Activated naive CD8-positive, alpha-beta T cell treated with anti-CD3 and anti-CD28 coated beads, Interleukin-2, amount 10 ng/mL, durations not matched to agents 7 days and 5 days (primary cell): ENCODE measurements at places on chromosomes 5 and 9.

DNA sequence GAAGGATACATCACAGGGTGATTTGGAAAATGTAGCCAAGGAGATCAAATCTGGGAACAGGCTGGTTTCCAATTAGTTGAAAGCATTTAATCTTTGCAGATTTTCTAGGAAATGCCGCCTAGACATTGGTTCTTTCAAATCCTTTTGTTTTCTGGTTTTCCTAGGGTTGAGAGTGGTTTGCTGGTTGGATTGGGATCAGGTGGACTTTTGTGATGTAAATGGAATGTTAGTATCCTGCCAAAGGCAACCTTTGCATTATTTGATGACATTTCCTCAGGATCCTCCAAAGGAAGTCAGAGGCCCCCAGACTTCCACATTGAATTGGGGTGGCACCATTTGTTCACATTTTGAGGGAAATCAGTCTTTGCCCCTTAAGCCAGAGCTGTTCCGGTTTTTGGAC, 245.5 kb upstream of the RPS23 start:
- DNase-seq, result no peak

DNA sequence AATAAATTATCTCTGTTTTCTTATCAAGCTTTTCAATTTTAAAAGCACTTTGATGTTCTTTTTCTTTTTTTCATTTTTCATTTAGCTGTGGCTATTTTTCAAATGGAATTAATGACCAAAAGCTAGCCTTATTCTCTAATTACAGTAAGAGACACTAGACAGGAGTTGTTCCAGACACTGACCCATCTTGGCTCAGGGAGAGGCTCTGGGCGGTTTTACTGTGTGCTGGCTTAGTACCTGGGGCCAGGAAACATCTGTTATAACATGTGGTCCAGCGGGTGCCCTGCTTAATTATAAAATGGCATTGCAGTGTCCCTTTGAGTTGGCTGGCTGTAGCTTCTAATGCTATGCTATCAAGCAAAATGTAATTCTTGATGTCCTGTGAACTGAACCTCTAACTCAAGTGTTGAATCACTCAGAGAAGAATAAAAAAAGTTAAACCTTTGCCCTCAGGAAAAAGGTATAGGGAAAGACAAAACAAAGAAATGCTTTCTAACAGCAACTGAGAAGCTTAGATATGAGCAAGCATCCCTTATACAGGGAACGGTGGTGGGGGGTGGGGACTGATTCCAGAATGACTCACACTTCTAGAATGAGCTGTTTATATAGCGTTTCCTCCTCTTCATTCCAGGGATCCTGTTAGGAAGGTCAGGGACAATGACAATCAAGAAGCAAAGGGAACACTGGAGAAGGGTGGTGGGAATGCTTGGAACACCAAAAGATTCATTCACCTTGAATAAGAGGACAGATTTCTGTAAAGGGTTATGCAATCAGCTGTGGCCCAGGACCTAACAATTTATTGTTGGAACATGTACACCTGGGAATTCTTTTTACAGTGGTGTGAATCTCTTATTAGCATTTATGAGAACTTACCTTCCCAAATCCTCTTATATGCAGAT, 58.7 kb upstream of the NFIB start:
- DNase-seq, result no peak

DNA sequence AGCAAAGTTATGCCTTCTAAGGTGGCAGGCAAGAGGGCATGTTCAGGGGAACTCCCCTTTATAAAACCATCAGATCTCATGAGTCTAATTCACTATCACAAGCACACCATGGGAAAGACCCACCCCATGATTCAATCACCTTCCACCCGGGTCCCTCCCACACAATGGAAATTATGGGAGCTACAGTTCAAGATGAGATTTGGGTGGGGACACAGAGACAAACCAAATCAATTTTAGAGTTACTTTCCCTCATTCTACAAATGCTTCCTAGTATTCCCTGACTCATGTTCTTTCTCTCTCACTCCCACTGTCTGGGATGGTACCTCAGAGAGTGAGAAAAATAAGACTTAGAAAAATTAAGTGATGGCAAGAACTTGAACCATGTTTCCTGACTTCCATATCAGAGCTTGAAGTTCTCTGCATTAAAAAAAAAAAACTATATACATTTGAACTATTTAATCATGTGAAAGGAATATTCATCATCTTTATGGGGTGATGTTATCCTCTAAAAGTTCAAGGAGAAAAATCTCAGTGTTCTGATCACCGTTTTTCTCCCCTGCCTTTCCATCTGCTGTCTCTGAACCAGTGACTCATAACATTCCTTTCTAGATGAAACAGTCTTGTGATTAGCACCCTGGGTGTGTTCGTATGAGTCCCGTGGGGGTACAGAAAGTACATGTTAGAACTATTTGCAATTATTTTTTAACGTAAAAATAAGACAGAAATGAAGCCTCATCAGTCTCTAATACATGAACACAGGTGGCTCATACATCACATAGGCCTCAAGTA, 282.9 kb downstream of the SLF1 start:
- no peak for DNase-seq

GRCh38 chr5:22541037-22541436, 312.1 kb downstream of the CDH12 start:
- no peak for DNase-seq

GRCh38 chr5:60634051-60634450, 65.9 kb downstream of the DEPDC1B start:
- DNase-seq, result no peak

DNA sequence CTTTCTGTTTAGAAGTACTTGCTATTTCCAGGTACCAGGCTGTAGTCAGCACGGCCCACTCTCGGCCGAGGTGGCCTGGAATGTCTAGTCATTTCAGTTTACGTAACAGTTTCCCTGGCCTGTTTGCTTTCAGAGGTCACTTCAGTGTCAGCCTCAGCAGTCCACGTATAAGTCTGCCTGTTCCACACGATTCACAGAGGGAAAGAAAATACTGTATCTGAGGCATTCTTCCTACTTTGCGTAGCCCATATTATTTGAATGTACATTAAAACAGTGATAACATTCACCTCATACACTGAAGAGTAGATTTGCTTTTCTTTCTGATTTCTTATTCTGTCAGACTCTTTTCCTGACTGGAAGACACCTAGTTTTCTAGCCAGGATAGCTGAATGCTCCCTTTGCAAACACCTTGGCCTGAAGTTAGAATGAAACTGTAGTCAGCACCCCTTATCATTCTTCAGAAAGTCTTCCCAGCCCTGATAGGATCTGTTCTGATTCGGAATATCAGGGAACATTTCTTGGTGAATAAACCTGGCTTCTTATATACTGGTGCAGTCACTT, 140.9 kb downstream of the AOPEP start:
- DNase-seq, result no peak

DNA sequence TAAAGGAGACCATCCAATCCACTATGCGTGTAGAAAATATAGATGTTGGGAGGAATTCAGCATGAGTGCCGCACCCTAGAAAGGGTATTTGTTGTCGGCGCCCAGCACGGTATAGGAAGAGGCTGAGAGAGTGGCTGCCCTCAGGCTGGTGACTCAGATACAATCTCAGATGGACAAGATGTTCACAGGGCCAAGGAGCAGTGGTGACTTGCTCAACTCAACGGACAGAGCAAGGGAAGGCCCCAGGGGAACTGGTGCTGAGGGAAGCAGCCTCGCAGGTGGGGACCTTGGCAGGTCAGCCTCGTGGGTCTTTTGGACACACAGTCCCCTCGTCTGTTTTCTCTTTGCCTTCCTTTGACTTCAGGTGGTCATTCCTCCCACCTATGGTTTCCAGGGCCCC, 28.0 kb upstream of the IRX2 start:
- no peak for DNase-seq

DNA sequence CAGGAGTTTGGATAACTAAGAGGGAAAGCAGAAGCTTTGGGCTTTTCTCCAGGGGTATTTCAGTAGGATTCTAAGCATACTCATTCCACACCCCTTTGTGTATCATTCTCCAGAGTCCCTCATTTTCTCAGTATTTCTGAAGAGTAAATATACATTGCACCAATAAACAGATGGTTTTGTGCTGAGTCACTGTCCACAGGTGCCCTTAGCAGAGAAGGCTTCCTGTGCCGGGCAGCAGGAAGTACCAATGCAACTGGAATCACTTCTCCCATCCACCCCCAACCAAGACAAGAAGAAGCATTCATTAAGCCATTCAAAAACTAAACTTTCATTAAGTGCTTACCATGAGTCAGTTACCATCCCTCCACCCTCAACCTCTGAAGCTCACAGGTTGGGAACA, 3.6 kb upstream of the CCNJL start:
- no peak for DNase-seq
